Fibroblast of skin of left quadriceps (primary cell): ENCODE measurements at places on chromosomes 4 and X.

DNA sequence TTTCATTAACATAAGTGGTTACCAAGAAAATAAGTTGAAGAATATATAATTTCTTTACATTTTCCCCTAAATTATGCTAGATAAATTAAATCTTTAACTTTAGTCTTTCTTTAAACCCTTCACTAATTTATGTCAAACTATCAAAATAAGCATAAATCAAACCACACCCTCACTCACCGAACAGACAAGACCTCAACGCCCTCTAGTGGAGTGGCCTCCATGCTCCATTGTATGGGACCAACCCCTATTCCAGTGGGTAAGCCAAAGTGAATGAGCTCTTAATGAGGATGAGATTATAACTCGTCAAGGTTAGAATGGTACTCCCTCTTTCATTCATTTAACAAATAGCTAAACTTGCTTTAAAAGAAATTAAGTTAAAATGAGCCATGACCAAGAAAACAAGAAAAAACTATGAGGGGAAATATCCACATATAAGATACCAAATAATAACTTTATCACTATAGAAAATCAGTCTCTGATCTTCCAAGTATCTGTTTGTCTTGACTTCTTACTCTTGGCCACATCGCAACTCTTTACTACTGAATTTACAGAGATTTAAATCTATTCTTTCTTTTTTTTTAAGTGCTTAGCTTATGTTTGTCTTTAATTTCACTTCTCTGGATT lies 15.6 kb upstream of the BBS12 start:
- peak; percentile 37 for DNase-seq

DNA sequence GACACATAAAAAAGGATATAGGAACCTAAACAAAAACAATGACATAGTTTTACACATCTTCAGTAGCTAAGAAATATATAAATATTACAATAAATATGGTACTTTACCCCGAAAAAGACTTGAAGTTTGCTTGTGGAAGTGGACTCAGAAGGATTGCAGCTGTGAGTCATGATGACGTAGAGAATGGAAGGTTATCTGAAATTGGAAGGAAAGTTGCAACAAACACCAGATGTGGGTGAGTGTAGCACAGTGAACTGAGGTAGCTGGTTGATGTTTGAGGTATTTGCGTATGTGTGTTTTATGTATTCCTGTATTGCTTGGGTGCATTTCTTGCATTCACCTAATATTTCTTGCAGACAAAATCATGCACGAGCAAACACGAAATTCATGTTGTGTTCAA lies 113.0 kb downstream of the ARX start:
- DNase-seq, result peak; percentile 29

DNA sequence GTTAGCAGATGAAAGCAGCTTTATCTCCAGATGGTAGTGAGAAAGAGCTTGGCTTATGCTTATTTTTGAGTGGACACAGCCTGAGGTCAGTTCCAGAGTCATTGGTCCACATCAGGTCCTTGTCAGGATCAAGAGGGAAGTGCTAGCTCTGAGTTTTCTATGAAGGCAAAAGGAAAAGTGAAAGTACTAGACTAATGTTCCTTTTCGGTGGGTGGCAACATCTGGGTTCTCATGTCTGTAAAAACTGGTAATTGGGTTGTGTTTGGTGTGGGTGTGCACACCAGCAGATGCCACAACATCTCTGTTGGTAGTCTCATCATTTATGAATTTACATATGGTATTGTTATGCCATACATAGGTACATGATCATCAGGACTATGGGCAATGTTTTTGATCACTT lies 210.5 kb downstream of the PWWP3B start:
- DNase-seq, result no peak

- DNase-seq, result no peak
Measured at GRCh38 chrX:15973299-15973698, 118.7 kb upstream of the AP1S2 start.
